NCI-H345 (cell line): ENCODE measurements at places on chromosomes 2 and 18.

GRCh38 chr18:21364471-21364870 is 122.4 kb downstream of the GREB1L start:
- no peak for DNase-seq

DNA sequence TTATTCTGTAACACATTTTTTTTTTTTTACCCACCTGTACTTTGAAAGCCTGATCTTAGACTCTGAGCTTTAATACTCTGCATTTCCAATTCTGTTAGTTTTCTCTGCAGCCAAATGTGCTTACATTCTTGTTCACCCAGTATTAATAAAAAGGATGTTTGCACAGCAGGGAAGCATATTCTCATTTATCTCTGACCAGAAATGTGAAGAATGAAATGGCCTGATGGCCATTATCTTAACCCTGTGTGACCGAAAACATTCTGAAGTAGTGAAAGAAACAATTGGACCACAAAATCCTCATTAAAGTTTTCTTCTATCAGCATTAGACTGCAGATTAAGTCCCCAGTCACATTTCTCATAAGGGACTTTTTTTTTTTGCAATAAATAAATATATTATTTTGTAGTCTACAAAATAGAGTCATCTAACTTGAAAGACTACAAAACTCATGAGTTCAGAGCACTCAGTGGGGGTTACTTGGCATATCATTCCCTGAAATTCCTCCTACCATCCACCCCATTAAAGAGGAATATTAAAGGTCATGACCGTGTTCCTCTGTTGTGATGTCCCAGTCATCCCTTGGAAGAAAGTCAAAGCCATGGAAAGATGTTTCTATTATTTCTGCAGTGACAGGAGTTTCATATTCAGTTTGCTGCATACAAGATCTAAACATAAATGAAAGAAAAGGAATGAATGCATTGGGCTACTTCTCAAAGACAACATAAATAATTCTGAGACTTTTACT is 364.4 kb downstream of the RND3 start:
- DNase-seq: no peak

GRCh38 chr2:159149747-159150146 is 136.8 kb downstream of the WDSUB1 start:
- no peak for DNase-seq

DNA sequence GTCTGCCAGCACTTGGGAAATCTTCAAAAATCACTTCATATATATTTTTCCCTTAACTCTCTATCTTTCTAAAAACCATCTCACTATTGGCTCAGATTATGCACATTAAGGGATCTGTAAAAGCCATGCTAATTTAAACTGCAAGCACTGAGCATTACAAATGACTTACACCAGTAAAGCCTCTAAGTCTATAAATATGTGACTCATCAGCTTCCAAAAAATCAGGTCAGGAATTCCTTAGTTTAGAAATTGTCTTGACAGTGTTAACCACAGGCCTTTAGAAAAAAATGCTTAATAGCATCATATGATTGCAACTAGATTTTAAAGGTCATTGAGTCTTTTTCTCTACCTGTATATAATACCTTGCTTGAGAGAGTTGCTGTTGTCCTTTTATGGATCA is 1113.6 kb upstream of the PIK3C3 start:
- DNase-seq: no peak

- no peak for DNase-seq
These were observed 170.7 kb downstream of the TMEM182 start for GRCh38 chr2:102932501-102932900.

- no peak for DNase-seq
These were observed 140.4 kb downstream of the SMAD2 start for GRCh38 chr18:47790036-47790435.

- DNase-seq: no peak
These were observed 288.5 kb upstream of the SLC39A10 start for GRCh38 chr2:195368249-195369217.

- DNase-seq: no peak
These were observed 84.6 kb upstream of the THOC1 start for GRCh38 chr18:352438-352837.

DNA sequence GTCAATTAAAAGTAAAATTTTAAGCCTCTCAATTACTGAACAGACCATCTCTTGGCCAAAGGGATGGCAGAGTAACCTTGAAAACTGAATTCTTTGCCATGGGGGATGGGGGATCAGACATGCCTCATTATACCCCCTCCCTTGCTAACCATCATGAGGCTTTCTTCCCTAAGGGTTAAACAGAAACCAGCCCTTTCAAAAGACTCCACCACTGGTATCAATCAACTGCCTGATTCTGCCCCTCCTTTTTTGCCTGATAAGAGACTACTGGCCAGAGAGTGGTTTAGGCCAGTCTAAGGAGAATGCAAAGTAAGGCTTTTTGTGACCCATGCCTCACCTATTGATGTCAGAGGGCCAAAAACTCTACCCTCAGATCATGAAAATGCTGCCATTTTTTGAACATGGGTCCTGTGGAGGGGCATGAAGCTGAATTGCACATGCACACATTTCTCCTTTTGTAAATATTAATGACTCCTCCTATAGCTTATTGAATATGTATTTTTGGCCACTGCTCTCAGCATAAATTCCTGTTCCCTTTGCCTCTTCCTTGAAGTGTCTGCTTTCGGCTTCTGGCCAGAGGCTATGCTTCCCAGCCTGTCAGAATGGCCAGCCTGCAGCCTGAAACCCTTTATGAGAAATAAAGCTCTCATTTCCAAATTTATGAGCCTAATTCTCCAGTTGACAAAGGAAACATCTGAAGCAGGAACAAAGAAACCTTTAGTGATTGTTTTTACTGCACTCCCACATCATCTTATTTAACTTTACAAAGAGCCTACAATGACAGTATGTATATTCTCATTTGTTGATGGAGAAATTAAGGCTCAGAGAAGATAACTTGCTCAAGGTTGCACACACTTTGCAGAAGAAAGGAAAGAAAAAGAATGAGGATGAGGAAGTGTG is 270.7 kb upstream of the CELF4 start:
- DNase-seq: no peak

GRCh38 chr2:179226961-179227259 is 37.7 kb downstream of the SESTD1 start:
- DNase-seq: no peak

DNA sequence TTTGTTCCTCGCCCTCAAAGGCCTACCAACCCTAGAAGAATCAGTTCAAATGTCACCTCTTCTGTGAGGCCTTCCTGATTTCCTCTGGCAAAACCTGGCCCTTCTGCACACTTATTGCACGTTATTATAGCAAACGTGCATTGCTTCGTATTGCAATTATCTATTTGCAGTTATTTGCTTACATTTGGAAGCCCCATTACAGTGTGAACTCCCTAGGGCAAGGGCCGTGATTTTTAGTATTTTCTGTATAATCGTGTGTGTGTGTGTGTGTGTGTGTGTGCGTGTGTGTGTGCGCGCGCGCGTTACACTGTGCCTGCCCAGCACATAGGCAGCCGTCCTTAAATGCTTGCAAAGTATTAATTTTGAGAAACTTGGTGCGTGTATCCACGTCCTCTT is 460 bp upstream of the SEMA4F start:
- peak; percentile 10 for DNase-seq

GRCh38 chr18:66226782-66227181 is 377.1 kb downstream of the CDH19 start:
- DNase-seq: no peak

DNA sequence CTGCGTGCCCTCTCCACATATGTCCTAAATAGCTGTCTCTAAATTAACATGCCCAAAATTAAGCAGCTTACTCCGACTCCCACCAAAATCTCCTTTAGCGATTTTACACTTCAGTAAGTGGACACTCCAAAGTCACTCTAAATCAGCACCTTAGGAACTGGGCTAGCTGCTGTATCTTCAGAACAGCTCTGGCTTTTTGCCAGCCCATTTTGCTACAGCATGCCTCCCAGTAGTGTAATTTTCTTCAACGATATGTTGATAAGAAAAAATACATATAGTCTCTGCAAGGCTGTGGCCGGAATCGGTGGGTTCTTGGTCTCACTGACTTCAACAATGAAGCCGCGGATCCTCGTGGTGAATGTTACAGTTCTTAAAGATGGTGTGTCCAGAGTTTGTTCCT is 291.8 kb upstream of the RGPD4 start:
- no peak for DNase-seq

- no peak for DNase-seq
These were observed 583.5 kb downstream of the XIRP2 start for GRCh38 chr2:167471734-167472133.
